Fibroblast of skin of right quadriceps (primary cell): ENCODE measurements at places on chromosomes 5 and 9.

DNA sequence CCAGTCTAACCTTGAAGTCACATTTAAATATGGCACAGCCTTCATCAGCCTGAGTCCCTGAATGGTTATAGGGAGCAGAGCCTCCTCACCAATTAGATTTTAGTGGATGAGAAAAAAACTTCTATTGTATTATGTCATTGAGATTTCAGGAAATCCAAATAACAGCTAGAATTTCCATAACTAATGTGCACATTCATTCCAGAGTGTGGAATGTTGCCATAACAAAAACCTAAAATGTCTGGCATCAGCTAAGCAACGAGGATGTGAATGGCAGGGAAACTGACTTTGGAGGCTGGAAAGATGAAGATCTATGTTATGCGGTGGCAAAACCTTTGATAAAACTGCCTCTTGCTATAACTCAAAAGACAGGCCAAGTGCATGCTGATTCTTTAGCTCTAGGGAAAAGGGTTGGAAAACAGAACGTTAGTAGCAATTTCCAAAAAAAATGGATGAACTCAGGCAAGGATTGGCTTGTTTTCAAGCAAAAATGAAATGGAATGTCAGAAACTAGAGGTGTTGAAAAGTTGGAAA lies 91.3 kb upstream of the NFIB start:
- DNase-seq = no peak

DNA sequence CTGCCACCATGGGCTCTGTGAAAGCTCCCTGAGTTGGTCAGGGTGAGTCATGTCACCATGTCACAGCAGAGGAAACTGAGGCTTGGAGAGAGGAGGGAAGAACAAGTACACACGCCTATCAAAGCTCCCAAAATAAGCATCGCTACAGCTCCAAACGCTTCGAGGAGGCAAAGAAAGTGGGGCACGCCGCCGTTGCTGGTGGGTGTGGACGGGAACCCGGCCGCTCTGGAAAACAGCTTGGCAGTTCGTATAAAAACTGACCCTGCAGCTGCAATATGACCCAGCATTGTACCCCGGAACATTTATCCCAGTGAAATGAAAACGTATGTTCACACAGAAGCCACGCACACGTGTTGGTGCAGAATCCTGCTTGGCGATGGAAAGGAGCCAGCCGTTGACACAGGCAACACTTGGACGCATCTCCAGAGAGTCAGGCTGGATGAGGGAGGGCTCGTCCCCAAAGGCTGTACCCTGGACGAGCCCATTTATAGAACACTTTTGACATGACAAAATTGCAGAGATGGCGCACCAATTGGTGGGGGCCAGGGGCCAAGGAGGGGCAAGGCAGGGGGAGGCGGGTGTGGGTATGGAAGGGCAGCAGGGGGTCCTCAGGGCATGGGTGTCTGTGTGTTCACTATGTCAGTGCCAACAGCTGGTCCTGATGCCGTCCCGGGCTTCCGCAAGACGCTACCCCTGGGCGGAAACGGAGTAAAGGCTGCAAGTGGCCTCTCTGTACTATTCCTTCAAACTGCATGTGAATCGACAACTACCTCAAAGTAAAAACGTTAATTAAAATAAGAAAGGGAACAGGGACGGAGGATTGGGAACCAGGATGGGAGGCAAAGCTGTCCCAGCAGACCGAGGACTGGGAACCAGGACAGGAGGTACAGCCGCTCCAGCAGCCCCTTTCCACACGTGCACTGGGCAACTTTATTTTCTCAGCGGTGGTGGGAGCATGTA lies 173.0 kb downstream of the OLFM1 start:
- DNase-seq = no peak

- DNase-seq = no peak
These were observed 290.4 kb upstream of the PDE4D start for GRCh38 chr5:60183881-60184280.

- no peak for DNase-seq
These were observed 47.5 kb downstream of the UBE2QL1 start for GRCh38 chr5:6496207-6496584.

GRCh38 chr5:130189961-130190360 lies 285.7 kb downstream of the CHSY3 start:
- DNase-seq = no peak

GRCh38 chr9:73573235-73573634 lies 421.6 kb downstream of the ANXA1 start:
- DNase-seq = no peak

DNA sequence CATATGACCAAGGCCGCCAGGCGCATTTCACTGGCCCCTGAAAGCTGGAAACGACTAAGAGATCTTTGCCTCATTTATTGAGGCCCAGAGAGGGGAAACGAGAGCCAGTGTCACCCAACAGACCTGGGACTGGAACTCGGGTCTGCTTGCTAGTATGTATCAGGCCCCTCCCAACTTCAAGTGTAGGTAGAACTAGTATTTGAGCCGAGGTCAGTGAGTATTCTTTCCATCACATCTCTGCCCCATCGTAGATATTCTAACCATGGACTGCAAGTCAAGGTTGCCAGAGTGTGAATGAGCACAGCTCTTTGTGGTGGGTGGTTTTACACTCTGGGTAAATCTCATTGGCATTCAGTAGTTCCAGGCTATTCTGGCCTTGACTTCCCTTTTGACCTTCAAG lies 42.2 kb downstream of the GPR107 start:
- DNase-seq = no peak

DNA sequence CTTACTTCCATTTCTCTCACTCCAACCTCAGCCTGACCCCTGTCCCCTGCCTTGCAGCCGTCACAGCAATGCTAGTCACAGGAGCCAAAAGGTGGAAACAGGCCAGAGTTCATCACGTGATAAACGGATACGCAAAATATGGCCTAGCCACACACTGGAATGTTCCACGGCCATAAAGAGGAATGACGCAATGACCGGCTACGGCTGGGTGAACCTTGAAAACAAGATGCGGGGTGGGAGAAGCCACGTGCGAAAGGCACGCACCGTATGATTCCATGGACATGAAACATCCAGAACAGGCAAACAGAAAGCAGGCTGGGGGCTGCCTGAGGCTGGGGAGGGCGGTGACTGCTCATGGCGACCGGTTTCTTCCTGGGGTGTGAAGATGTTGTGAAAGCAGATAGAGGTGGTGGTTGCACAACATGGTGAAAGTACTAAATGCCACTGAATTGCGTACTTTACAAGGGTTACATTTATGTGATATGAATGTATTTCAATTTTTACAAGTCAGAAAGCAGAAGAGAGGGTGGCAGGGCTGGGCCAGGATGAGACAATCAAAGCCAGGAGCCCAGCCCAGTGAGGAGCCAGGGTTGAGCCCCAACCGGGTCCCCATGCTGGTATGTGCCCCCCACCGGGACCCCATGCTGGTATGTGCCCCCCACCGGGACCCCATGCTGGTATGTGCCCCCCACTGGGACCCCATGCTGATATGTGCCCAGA lies 117.8 kb upstream of the SARDH start:
- DNase-seq = peak; percentile 52

- no peak for DNase-seq
These were observed 11.4 kb downstream of the ARL15 start for GRCh38 chr5:54298947-54299346.

DNA sequence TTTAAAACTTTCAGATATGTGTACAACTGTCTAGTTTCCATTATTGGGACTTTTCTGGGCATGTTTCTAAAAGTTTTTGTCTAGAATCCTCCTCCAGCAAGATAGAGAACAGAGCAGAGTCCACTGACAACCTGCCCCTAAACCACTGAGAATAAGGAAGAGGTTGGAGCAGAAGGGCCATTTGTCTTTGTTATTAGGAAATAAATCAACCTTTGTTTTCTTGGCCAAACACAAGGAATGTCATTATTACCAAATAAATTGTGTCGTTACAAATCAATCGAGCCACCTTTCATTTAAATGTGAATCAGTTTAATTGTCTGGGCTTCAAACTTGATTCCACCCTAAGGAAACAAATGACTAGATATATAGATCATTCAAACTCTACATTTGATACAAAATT lies 81.4 kb downstream of the GAS1 start:
- DNase-seq = no peak

DNA sequence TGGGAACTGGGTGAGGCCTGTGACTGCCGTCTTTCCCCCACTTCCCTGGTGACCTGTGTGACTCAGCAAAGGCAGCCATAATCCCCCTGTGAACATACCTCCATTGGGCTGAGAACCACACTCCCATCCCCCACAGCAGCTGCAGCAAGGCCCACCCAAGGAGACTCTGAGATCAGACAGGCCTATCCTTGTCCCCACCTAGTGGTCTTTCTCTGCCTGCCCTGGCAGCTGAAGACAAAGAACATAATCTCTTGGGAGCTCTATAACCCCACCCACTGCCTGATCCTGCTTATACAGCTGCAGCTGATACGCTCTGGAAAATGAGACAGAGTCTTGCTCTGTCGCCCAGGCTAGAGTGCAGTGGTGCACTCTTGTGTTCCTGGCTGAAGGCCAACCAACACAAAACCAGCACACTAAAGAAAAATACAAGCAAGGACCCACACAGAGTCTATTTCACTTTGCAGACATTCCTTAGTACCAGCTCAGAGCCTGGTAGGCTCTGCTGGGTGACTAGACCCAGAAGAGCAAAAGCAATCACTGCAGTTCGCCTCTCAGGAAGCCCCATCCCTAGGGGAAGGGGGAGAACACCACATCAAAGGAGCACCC lies 106.7 kb downstream of the MCTP1 start:
- peak; percentile 67 for DNase-seq

- peak; percentile 49 for DNase-seq
These were observed 60.0 kb upstream of the TUT7 start for GRCh38 chr9:86413971-86414880.

- DNase-seq = peak; percentile 95
These were observed 160.9 kb downstream of the GIN1 start for GRCh38 chr5:102959055-102959454.

GRCh38 chr9:83047839-83048775 lies 14.8 kb downstream of the RASEF start:
- peak; percentile 48 for DNase-seq

GRCh38 chr5:140182803-140183367 lies 7.9 kb downstream of the CYSTM1 start:
- DNase-seq = peak; percentile 37

GRCh38 chr9:113178087-113178486 lies 27.3 kb downstream of the SLC31A2 start:
- peak; percentile 7 for DNase-seq

DNA sequence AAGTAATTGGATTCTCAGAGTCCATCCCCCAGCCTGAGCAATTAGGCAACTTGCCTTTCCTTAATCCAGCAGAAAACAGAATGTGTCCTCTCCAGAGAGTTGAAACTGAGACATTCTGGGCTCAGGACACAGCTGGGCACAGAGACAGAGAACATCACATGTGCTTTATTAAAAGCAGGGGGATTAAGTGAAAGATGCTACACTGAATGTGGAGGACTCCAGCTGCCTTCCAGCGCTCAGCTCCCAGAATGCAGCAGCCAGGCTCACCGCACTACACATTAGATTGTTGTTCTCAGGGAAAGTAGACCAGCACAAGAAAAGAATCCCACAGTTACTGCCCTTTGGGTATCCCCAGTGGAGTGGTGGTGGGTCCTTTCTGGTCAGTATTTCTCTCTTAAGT lies 141.6 kb upstream of the IL12B start:
- peak; percentile 14 for DNase-seq

- no peak for DNase-seq
These were observed 6.4 kb downstream of the LTC4S start for GRCh38 chr5:179800071-179800695.

DNA sequence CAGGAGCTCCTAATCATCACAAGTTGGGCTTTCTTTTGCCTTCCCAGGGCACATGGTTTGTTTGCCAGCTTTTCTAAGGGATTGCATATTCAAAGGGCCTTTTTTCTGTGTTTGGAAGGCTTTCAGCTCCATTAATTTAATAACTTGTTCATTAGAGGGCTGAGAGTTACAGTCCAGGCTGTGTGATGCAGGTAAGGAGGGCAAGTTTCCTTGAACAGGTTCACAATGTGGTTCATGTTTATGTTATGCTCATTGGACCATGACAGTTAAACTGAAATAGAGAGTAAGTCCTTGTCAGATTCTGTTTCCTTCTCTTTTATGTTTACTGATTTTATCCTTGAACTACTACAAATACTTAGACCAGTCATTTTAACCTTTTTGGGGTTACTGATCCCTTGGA lies 174.4 kb downstream of the MARCHF11 start:
- DNase-seq = no peak

DNA sequence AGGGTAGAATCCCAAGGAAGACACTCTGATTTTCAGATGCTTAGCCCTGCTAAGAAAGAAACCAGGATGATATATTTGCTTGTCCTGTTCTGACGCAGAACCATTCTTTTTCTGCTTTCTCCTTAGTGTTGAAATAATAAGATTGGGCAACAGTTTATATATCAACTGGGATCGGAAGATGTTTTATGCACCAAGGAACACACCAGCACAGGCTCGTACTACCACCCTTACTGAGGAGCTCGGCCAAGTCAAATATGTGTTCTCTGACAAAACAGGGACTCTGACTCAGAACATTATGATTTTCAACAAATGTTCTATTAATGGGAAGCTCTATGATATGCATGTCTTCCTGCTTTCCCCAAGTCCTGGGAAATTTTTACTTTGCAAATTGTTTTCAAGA lies 19.0 kb upstream of the RUSC2 start:
- DNase-seq = peak; percentile 8

GRCh38 chr9:71302776-71303175 lies 181.4 kb upstream of the TRPM3 start:
- DNase-seq = peak; percentile 10
